ENCODE measurements at places on chromosomes 11 and 22. TPM values are rescaled to one million over a fixed set of nuclear protein-coding genes. Genes with fewer than 3 reads are reported as not detected.

GRCh38 chr11:1388763-1389102, 1.0 kb upstream of the BRSK2 start:
- peaks cover 6% of the 10 kb centered on the region for H3K27me3 ChIP-seq
- no peaks in the 10 kb centered on the region for H3K4me1 ChIP-seq

- H3K4me1 ChIP-seq: no peaks in the 10 kb centered on the region
- no peak for DNase-seq
- H3K27me3 ChIP-seq: no peaks in the 10 kb centered on the region
- H3K36me3 ChIP-seq: no peaks in the 10 kb centered on the region
Measured at GRCh38 chr11:9850224-9850895, 186.5 kb downstream of the SWAP70 start.

MS4A3 gene
- total RNA-seq: not detected

SHANK2 gene
- total RNA-seq: 46.4 TPM

DNA sequence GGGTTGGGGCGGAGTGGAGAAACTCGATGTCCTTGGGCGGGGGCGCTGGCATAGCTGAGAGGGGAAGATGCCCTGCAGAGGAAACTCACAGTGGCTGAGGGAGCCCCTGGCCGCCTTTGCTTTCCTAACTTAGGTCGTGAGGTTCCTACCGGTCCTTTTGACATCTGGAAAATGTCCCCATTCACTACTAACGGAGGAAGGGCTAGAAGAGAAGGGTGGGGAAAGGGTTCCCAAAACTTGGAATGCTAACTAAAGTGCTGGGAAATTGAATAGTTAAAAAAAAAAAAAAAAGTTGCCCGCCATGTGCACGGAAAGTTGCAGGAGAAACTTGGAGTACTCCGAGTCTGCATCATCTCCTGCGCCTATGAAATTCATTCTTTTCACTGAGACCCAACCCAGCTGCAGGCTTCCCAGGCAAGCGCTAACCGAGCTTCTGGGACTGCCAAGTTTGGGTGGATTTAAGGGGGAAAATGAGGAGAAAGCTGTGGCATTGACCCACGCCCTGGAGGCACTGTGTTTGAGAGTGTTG, 796 bp downstream of the TIMP3 start:
- peak overlapping the region; percentile 56 for H3K4me3 ChIP-seq
- no peaks in the 10 kb centered on the region for H3K4me1 ChIP-seq
- H3K27me3 ChIP-seq: peaks cover 4% of the 10 kb centered on the region
- no peaks in the 10 kb centered on the region for H3K36me3 ChIP-seq
- no peak for DNase-seq

DNA sequence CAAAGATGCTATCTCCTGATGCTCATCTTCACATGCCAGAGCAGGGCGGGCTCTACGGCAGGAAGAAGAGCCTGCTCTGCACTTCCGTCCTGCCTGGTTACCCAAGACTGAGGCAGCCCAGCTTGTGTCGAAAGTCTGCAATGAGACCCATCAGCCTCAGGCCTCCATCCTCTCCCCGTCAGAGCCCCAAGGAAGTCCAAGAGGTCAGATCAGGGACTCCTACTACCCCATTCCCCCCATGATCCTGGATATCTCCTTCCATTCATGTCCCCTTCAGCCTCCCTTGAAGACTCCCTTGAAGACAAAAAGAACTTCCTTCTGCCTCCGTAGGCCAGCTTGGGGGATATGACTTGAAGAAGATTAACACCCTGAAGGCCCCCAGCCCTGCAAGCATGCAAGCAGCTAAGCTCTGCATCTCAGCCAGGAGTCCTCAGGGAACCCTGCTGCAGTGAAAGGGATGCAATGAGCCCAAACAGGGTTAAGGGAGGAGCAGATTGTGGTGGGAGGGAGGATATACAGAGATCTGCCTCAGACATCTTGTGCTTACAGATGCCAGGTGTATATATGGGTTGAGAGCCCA, 85.6 kb downstream of the TRIM29 start:
- no peaks in the 10 kb centered on the region for H3K27me3 ChIP-seq
- no peak overlapping the region for H3K27ac ChIP-seq
- no peaks in the 10 kb centered on the region for H3K36me3 ChIP-seq
- no peak for DNase-seq
- H3K4me1 ChIP-seq: no peaks in the 10 kb centered on the region
- H3K4me3 ChIP-seq: no peak overlapping the region

- H3K4me1 ChIP-seq: peaks cover 5% of the 10 kb centered on the region
- H3K27me3 ChIP-seq: no peaks in the 10 kb centered on the region
- H3K27ac ChIP-seq: no peak overlapping the region
- H3K4me3 ChIP-seq: no peak overlapping the region
Measured at GRCh38 chr11:76805206-76805913, 22.2 kb downstream of the TSKU start.

- no peaks in the 10 kb centered on the region for H3K36me3 ChIP-seq
- H3K4me3 ChIP-seq: no peak overlapping the region
- no peak for DNase-seq
Measured at GRCh38 chr11:71358122-71358728, 90.0 kb downstream of the DHCR7 start.

- DNase-seq: no peak
- peak overlapping the region; percentile 2 for H3K4me3 ChIP-seq
- H3K36me3 ChIP-seq: no peaks in the 10 kb centered on the region
- H3K4me1 ChIP-seq: no peaks in the 10 kb centered on the region
- no peaks in the 10 kb centered on the region for H3K27me3 ChIP-seq
Measured at GRCh38 chr11:86202013-86202336, 42.6 kb upstream of the EED start.

- no peaks in the 10 kb centered on the region for H3K4me1 ChIP-seq
- no peak overlapping the region for H3K4me3 ChIP-seq
Measured at GRCh38 chr22:44870021-44870420, 117.6 kb downstream of the ARHGAP8 start.

DNA sequence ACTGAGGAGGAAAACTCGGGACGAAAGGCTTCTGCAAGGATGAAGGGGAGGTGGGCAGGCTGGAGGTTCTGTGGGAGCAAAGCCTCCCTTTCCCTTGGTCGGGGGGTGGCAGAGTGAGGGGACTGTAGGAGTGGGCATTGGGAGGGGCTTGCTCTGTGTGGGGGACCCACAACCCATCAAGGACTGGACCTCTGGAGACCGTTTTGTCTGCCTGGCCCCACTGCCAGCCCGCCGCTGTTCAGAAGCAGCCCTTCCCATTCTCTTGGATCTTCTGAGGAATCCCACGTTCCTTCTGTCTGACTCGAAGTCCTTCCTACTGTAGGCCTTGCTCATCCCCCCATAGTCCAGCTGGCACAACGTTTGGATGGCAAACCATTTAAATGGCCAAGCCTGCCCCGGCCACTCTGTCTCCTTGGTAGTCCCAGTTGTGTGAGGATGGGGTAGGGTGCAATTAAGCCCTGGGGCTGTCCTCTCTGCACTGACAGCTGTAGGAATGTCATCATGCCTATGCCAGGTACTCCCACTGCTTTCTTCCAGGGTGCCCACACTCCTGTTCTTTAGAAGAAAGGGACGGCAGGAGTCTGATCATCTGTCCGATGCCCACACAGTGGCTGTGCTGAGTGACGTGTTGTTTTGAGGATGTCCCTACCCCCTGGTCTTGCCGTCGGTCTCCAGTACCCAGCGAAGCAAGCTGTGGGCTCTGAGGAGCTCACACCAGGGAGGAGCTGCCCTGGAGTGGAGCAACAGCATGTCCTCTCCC, 17.0 kb upstream of the NECTIN1 start:
- H3K27me3 ChIP-seq: no peaks in the 10 kb centered on the region
- H3K4me1 ChIP-seq: peaks cover 3% of the 10 kb centered on the region
- H3K4me3 ChIP-seq: no peak overlapping the region
- H3K36me3 ChIP-seq: no peaks in the 10 kb centered on the region
- no peak for DNase-seq

SCN2B gene
- 0.68 TPM for total RNA-seq

OR4A16 gene
- not detected for total RNA-seq

DGKZ gene
- 53.6 TPM for total RNA-seq

KCNQ1OT1 gene
- total RNA-seq: 1.0 TPM

GRCh38 chr11:42849362-42849761, 462.4 kb upstream of the API5 start:
- no peaks in the 10 kb centered on the region for H3K4me1 ChIP-seq
- no peak for DNase-seq
- no peaks in the 10 kb centered on the region for H3K36me3 ChIP-seq

BEST1 gene
- 18.0 TPM for total RNA-seq

DNA sequence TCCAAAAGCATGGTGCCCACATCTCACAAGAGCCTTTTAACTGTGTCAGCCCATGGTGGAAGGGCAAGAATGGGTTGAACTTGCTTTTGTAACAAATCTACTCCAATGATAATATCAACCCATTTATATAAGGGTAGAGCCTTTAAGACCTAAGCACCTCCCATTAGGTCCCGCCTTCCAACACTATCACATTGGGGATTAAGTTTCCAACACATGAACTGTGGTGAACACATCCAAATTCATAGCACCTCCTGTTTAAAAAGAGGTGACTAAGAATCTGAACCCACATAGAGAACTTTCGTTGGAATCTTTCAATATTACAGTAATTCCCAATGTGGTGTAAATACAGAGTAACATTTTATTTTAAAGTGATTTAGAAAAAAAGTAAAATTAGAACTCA, 9.2 kb upstream of the CNTF start:
- DNase-seq: no peak
- H3K36me3 ChIP-seq: no peaks in the 10 kb centered on the region
- no peaks in the 10 kb centered on the region for H3K27me3 ChIP-seq
- H3K27ac ChIP-seq: no peak overlapping the region
- H3K4me1 ChIP-seq: no peaks in the 10 kb centered on the region

MUS81 gene
- total RNA-seq: 64.3 TPM

- H3K36me3 ChIP-seq: no peaks in the 10 kb centered on the region
- H3K27me3 ChIP-seq: no peaks in the 10 kb centered on the region
- H3K4me1 ChIP-seq: no peaks in the 10 kb centered on the region
- H3K27ac ChIP-seq: no peak overlapping the region
- H3K4me3 ChIP-seq: no peak overlapping the region
Measured at GRCh38 chr22:24120044-24120443, 61.2 kb upstream of the SUSD2 start.

All from prostate gland (tissue), 2 donors.